ENCODE measurements at places on chromosomes 1 and 21.
A peak's percentile ranks its signal among the peaks of the same experiment; 100 is the strongest.

DNA sequence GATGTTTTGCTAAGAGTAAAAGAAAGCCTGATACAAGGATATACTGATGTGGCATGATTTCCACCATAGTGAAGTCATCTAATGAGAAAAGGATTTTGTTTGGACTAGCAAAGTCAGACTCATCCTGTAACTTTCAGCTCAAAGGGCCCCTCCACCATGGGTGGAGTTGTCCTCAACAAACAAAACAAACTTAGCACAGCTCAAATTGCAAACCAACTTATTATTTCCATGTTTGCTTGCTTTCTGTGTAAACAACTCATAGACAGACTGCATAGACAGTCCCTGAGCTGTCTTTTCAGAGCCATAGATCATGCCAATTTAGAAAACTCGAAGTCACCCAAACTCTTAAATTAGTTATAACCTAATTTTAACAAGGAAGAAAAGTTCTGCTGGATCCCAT lies 69.4 kb upstream of the VAV3 start:
- DNase-seq, result no peak

- no peak for DNase-seq
Measured at GRCh38 chr1:226511296-226511695, 37.3 kb upstream of the STUM start.

GRCh38 chr1:43947874-43948437 lies 1.2 kb downstream of the IPO13 start:
- no peak for DNase-seq

- no peak for DNase-seq
Measured at GRCh38 chr1:247415423-247416361, at the start of gene NLRP3. Gene NLRP3, plus strand, starts transcription at chr1:247416173. Its CDS starts 2,628 bp downstream, at chr1:247418801.

- DNase-seq, result peak; percentile 12
Measured at GRCh38 chr21:32093646-32094462, 185.0 kb downstream of the MIS18A start.

DNA sequence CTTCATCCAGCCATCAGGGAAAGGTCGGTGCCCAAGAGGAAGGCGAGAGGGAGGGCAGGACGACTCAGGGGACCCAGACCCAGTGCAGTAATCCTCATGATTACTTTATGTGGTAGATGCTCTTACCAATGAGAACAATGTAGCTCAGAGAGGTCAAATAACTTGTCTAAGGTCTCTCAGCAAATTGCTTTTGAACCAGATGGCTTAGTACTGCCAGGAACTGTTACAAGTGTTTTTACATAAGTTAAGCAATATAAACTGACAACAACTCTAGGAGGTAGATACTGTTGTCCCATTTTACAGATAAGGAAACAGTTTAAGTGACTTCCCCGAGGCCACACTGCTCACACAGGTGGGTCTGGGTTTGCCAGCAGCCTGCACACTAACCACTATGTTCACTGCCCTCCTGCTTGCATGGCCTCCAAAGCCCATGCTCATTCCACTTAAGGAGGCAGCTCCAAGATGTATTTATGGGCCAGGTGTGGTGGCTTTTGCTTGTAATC lies 111.7 kb downstream of the LACTBL1 start:
- DNase-seq, result no peak

GRCh38 chr21:25491267-25491666 lies 116.0 kb downstream of the MRPL39 start:
- no peak for DNase-seq

DNA sequence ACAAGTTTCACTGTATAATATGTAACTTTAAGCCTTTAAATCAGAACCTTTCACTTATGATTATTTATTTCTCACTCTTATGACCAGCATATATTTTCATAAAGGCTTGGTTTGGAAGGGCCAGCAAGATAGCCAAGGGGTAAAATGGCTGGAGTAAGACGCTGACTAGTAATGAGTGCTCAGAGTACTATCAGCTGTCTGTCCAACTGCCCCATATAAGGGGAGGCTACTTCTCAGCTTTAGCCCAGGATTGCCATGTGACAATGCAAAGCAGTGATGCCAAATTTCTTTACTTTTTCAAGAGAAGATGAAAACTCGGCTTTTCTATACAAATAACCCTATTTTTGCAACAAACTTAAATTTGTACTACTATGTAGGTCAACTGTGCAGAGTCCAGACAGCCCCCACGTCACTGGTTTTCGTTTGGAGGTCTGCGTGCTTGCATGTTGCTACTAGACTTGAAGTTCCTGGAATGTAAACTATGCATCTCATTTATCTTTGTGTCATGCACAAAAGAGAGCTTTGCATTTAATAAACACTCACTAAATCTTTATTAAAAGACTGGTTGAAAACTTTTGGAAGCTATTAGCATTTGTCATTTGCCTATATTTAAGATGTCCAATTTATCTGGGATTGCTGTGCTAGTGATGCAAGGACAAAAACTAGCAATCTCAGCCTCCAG lies 110.4 kb downstream of the TNFSF18 start:
- no peak for DNase-seq

DNA sequence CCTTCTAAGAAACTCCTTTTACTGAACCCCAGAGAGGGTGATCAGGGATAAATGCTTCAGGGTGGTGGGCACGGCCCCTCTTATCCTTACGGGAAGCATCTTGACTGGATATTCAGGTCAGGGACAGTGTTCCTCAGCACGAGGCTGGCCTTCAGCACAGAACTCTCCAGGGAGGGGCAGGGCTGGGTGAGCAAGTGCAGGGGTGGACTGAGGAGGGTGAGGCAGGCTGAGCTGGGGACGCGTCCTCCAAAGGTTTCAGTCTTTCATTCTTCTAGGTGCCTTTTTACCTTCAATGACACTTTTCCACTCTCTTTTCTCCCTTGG lies 52.3 kb downstream of the RASSF5 start:
- DNase-seq, result no peak

GRCh38 chr1:53860967-53861411 lies 22.9 kb upstream of the NDC1 start:
- DNase-seq, result peak; percentile 88

DNA sequence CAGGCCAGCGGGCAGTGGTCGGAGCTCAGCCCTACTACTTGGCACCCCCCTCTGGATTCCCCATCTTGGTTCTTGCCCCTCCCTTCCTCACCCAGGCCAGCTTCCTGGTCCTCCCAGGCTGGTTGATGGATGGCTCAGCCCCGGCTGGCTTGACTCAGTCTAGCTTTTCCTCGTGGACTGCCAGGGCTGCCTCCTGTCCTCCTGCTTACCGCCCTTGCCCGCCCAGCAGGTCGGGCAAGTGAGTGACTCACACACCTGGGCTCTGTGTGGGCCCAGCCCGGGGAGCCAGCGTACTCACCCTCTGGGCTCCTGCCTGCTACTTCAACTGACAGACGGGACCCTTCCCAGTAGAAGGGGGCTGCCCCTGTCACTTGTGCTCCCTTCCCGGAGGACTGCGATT lies 19.5 kb upstream of the ARHGEF10L start:
- DNase-seq, result no peak

- DNase-seq, result no peak
Measured at GRCh38 chr1:219666242-219666641, 53.3 kb upstream of the ZC3H11B start.

DNA sequence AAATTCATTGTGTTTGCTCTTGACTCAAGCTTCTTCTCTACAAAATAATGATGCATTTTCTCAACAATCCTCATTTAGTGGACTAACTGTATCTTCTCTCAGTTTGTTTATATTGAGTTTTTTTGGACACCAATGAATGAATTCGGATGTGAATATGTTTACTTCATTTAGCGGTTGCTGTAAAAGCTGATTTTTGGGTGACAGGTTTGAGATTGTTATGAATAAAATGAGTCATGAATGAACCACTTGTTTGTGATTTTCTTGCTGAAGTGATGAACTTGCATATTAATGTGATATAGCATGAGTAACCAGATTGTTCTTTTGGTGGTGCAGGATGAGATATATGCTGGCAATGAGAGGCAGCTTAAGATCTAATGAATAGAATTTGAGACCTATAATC lies 3.1 kb downstream of the DNM3 start:
- DNase-seq, result no peak

- DNase-seq, result no peak
Measured at GRCh38 chr1:103516693-103517092, 8.8 kb upstream of the RNPC3 start.

GRCh38 chr1:182430263-182431068 lies 19.5 kb upstream of the RGSL1 start:
- no peak for DNase-seq

DNA sequence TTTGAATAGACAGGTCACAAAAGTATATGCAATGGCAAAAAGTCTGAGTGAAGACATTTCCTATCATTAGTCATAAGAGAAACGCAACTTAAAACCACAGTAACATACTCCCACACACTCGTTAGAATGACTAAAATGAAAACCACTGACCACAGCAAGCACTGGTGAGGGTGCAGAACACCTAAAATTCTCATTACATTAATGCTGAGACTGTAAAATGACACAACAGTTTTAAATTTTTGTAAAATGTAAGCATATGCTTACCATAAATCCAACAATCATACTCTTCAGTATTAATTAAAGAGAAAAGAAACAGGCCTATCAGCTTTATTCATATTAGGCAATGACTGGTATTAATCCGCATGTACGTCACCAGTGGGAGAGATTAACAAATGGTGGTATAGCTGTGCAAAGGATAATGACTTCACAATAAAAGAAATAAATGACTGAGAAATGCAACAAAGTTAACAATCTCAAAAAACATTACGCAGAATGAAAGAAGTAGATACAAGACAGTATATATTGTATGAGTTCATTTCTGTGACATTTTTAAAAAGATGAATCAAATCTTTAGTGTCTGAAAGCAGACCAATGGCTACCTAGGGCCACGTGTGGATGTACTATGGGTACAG lies 253.5 kb downstream of the AKT3 start:
- DNase-seq, result no peak

- DNase-seq, result no peak
Measured at GRCh38 chr1:20964540-20965484, 177.7 kb upstream of the HP1BP3 start.

GRCh38 chr1:111217183-111217910 lies 10.2 kb upstream of the CHI3L2 start:
- DNase-seq, result no peak

GRCh38 chr1:51276286-51276685 lies 40.2 kb downstream of the RNF11 start:
- DNase-seq, result no peak

DNA sequence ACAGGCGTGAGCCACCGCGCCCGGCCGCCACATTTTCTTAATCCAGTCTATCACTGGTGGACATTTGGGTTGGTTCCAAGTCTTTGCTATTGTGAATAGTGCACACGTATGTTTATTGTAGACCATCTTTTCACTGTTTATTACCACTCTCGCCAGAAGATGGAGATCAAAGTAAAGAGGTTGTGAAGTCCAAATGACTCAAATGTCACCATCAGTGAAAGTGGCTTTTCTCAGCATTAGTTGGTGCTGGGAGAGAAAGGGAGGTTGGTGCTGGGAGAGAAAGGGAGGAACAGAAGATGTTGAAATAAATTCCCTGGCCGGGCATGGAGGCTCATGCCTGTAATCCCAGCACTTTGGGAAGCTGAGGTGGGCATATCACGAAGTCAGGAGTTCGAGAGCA lies 10.4 kb upstream of the UHMK1 start:
- no peak for DNase-seq

- no peak for DNase-seq
Measured at GRCh38 chr1:183514235-183514634, 41.9 kb downstream of the SMG7 start.

DNA sequence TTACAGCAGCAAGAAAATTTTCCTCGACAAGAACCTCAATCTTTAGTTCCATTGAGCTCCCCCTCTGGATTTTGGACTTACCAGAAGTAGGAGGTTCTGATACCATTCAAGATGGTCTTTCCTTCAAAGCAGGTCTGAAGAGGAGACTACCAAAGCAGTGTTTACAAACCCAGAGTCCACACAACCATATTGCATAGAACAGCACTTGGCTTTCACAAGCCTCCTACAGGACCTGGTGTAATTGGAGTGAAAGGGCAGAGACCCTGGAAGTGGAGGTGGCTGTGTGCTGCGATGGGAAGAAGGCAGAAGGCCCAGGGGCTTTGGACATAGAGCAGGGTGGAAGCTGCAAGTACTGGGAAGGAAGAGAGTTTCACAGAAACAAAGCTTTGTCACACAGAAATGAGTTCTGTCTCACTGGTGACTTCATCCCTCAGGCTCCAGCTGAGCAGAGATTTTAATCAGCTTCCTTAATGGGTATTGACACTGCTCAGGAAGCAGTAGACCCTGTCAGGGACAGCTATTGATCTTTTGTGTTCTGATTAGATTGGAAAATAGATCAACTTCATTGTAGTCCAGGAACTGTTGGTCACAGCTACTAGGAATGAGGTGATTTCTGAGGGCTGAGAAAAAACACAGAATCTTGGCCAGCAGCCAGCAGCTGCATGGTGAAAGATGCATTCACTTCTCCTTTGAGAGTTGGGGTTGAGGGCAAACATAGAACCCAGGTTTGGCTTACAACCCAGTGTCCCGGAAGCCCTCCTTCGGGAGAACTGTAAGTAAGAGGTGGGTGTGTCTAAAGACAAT lies 124.0 kb downstream of the SYT2 start:
- DNase-seq, result no peak

DNA sequence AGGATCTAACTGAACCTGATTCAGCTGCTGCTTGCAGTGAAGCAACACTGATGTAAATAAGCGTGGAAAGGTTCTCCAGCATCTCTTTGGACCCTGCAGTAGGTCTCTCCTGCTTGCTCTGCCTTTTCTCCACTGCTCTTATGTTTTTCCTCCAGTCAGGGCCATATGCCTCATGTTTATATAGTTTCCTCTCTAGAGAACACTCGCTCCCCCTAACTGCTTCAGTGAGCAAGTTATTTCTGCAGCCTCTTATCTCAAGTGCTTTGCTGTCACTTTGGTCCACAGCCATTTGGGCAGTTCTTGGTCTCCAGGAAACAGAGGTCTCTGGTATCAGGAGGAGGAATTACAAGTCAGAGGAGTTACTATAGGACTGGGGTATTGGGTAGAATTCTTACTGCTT lies 5.3 kb downstream of the PRUNE1 start:
- DNase-seq, result no peak

- DNase-seq, result no peak
Measured at GRCh38 chr1:54851406-54851805, 35.6 kb downstream of the DHCR24 start.

DNA sequence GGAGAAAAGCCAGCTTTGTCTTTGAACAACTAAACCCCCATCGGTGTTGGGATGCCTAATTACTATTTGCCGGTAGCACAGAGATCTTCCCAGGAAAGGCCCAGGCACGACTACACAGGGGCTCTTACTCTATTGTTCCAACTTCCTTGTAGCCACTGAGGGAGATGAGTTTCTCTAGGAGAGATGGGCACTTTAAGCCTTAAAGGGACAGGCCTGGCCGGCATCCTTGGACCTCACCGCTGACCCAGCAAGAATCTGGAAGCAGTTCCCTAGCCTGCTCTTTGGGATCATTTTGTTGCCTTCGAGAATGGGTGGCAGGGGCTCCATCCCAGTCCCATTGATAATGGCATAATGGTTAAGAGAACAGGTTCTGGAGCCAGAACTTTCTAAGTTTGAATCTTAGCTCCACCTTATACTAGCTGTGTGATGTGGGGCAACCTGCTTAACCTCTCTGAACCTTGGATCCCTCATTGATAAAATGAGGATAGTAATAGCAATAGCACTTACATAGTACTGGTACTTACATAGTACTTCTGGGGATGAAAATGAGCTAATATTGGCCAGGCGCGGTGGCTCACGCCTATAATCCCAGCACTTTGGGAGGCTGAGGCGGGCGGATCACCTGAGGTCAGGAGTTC lies 239.1 kb upstream of the TMEM51 start:
- DNase-seq, result no peak

Measured in NCI-H82 (cell line).